GM04503 (cell line): ENCODE measurements at places on chromosomes 1 and 21.

- DNase-seq = no peak
Measured at GRCh38 chr1:29470087-29470787, 233.9 kb downstream of the PTPRU start.

GRCh38 chr21:42163511-42163863 is 55.5 kb upstream of the ABCG1 start:
- DNase-seq = no peak

DNA sequence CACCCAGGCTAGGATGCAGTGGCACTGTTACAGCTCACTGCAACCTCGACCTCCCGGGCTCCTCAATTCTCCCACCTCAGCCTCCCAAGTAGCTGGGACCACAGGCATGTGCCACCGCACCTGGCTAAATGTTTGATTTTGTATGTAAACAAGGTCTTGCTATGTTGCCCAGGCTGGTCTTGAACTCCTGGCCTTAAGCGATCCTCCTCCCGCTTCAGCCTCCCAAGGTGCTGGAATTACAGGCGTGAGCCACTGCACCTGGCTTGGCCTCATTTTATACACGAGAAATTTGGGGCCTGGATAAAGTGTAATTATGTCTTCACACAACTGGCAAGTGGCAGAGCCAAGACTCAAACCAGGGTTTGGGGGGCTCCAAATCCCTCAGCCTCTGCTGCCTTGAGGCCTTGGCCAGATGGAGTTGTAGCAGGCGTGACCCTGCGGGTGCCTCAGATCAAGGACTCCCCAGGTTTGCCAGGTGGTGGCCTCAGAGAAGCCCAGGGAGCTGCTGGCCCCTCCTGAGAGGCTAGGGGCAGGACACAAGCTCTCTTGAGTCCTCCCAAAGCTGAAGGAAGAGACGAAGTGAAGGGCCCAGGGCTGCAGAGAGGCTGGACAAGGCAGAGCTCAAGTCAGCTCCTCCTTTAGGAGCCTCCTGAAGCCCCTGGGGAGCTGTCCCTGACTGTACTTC is 61.7 kb downstream of the MDM4 start:
- no peak for DNase-seq

GRCh38 chr1:14925336-14926136 is 228.0 kb upstream of the TMEM51 start:
- no peak for DNase-seq

DNA sequence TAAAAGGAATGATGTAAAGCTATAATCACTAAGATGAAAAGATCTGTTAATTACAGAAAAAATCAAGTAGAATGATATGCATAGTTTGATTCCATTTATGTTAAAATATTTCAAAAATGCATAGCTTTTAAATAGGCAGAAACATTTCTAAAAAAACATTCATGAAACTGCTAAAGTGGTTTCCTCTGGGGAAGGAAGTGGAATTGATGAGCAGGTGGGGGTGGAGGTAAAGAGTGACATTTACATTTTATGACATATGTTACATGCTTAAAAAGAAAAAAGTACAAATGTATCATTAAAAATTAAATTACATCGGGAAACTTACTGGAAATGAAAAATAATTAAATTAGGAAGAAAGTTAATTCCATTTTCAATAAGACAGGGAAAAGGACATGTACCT is 42.8 kb upstream of the JAK1 start:
- no peak for DNase-seq

- no peak for DNase-seq
Measured at GRCh38 chr1:160416369-160416768, 16.0 kb downstream of the VANGL2 start.

DNA sequence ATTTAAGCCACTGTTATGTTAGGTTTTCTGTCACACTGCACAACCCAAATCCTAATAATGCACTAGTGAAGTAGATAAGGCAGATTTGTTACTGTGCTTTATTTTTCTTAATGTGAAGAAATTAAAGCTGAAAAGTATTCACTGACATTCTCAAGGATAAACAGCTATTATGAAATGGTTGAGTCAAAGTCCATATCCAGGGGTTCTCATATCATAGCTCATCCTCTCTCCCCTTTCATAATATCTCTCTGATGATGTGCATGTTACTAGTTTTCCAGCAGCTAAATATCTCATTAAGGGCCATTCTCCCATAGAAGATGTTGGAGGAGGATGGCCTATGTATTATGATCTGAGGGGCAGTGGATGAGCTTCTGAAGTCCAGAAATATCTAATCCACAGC is 53.6 kb upstream of the CCDC190 start:
- DNase-seq = no peak

DNA sequence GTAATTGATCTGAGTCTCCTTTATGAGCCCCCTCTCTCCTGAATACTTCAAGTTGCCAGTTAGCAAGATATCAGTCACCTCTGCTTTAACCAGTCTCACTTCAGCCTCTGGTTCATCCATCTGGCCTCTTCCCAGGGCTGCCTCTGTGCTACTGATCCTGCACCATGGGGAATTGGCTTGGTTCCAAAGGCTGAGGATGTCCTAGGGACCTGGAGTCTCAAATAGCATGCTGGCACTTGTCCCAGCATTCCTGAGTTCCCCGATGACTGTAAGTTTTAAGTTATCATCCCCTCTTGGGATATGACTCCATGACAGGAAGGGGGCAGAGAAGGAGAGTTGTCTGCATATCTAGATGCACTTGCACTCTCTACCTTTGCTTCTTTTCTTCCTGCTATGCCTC is 252.0 kb downstream of the PTBP2 start:
- DNase-seq = no peak
